ENCODE measurements at places on chromosomes 4 and X. TPM values are rescaled to one million over a fixed set of nuclear protein-coding genes. Genes with fewer than 3 reads are reported as not detected.

DNA sequence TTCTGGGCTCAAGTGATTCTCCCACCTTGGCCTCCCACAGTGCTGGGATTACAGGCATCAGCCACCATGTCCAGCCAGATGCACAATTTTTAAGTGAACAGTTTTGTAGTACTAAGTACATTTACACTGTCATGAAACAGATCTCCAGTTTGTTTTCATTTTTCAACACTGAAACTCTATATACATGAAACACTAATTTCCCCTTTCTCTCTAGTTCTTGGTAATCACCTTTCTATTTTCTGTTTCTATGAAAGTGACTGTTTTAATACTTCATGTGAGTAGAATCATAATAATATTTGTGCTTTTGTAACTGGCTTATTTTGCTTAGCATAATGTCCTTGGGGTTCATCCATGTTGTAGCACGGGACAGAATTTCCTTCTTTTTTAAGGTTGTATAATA is 237.4 kb downstream of the CAMK2D start:
- DNase-seq, result no peak

GRCh38 chr4:138181287-138181686 is 60.9 kb downstream of the SLC7A11 start:
- DNase-seq, result no peak

DNA sequence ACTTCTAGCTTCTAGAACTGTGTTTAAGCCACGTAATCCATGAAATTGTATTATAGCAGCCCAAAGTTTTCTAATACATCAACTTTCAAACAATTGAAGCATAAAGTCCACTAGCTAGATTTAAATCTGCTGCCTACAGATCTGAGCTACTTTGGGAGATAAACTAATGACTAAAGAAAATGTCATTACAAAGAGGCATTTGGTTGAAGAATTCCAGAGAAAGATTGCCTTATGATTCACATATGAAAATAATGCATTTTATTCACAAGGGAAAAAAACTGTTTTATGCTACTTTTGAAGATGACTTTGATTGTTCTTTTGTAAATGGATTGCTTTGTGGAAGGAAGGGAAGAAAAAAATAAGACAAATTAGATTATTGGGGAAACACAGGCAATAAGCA is 124.1 kb upstream of the SLIT2 start:
- no peak for DNase-seq

GRCh38 chr4:126701756-126702155 is 931.0 kb upstream of the INTU start:
- DNase-seq, result no peak

The TMSB15C gene
- 0.89 TPM for total RNA-seq

The GLUD2 gene
- 0.74 TPM for total RNA-seq

The ZNF595 gene
- 12.4 TPM for total RNA-seq

The GDI1 gene
- total RNA-seq, result 63.0 TPM
